Stromal cell of bone marrow (primary cell): ENCODE measurements at places on chromosomes 16 and 17.

DNA sequence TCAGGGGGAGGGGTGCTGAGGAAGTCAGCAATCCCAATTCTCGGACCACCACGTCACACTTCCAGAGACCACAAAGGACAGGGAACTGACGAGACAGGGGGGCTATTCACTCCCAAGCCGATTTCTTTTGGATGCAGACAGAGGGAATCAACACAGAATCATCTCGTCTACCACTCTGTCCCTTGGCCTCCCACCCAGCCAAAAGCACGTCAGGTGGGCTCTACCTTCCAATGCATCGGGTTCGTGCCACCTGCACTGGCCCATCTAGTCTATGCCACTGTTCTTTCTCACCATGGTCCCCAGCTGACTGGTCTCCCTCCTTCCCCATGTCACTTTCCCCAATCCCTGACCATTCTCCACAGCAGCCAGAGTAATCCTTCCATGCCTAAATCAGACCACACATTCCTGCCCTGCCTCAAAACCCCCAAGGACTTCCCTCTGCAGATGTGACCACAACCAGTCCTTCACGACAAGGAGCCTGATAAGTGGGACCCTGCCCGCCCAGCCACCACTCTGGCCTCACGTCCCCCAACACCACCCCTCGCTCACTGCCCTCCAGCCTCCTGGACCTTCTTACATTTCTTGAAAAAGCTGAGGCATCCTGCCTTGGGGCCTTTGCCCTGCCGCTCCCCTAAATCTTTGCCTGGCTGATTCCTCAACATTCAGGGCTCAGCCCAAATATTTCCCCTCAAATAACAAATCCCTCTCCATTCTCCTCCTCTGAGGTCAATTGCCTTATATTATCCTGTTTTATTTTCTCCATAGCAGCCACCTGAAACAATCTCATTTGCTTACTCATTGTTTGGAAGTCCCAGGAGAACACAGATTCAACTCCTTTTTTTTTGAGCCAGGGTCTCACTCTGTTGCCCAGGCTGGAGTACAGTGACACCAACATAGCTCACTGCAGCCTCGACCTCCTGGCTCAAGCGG is 70.4 kb downstream of the IL21R start:
- DNase-seq: no peak

DNA sequence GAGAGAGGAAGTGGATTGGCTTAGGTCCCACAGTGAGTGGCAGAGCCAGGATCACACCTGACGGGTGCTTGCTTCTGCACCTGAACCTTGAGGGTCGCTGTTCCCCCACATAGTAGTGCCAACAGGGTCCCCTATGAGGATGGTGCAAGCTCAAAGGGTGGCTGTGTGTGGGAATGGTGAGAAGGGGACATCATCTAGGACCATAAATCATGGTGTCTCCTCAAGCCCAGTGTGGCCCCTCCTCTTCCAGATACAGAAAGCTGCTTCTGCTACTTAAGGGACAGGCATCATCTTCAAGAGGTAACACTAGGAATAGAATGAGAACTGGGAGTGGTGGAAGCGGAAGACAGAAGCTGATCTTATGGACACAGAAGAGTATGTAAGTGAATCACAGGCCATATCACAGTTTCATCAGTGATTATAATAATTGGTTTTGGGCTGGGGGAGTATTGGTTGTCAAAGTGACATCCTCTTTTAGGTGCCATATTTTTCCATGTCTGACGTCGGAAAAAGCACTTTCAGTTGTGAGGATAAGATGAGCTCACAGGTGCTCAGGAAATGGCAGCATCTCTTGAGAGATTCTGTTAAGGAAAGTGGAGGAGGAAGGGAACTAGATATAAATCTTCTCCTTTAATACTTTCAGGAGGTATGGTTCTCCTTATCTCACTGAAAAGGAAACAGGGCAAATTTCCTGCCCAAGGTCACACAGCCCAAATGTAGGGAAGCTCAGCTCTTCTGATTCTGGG is 83.2 kb upstream of the HNF1B start:
- no peak for DNase-seq

- no peak for DNase-seq
Observed at GRCh38 chr17:18968945-18969887, 17.3 kb downstream of the SLC5A10 start.

- DNase-seq: no peak
Observed at GRCh38 chr16:55495616-55496289, 13.1 kb upstream of the LPCAT2 start.

DNA sequence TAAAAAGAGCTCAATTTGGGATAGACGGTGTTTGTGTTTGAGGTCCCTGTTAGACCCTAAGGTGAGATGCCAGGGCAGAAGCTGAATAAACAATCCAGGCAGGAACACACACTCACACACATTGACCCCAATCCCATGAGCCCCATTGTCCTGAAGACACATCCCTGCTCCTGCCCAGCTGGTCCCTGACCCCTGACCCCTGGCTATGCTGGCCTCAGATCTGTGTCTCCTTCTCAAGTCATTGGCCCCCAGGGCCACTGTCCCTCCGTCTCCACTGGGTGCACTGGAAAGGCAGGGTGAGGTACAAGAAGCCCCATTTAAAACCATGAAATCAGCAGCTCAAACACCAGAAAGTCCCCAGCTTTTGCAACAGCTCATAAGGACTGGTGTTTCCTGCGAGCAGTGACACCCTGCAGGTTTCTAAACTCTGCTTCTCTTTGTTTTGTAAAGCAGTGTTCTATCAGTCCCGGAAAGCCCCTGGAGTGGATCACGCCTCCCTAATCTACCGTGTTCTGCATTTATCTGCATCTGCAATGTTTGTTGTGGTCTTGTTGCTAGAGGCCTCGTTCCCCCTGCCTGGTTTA is 18.0 kb upstream of the ASGR2 start:
- DNase-seq: no peak
